ENCODE measurements at places on chromosomes 16 and 17.
A peak's percentile ranks its signal among the peaks of the same experiment; 100 is the strongest.

GRCh38 chr16:65657071-65657494 lies 535.2 kb upstream of the CDH11 start:
- DNase-seq, result no peak

DNA sequence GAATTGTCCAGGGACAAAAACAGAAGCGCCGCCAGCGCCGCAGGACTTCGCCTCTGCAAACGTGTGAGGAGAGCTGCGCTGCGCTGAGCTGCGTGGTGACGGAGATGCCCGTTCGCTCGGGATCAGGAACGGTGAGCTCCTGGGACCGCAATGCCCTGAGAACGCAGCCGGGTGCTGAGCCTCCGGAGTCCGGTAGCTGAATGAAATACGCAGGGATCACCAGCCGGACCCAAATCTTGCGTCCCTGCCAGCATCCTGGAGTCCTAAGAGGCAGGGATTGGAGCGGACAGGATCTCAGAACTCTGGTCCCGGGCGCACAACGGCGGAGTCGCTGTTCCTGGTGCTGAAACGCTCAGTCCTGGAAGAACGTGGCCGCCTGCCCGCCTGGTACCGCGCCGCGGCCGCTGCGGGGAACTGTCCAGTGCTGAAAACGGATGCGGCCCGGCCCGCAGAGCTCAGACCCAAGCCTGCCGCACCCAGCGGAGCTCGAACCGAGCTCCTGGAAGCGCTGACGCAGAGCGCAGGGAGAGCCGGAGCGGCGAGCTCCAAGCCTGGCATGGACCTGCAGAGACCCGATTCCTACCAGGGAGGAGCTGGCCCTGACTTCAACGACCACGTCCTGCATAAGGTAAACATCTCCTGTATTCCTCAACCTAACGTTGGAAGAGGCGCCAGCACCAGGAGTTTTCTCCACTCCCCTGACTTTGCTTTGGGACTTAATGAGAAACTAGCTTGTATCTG lies 41.5 kb downstream of the CD300LF start:
- DNase-seq, result peak; percentile 67

DNA sequence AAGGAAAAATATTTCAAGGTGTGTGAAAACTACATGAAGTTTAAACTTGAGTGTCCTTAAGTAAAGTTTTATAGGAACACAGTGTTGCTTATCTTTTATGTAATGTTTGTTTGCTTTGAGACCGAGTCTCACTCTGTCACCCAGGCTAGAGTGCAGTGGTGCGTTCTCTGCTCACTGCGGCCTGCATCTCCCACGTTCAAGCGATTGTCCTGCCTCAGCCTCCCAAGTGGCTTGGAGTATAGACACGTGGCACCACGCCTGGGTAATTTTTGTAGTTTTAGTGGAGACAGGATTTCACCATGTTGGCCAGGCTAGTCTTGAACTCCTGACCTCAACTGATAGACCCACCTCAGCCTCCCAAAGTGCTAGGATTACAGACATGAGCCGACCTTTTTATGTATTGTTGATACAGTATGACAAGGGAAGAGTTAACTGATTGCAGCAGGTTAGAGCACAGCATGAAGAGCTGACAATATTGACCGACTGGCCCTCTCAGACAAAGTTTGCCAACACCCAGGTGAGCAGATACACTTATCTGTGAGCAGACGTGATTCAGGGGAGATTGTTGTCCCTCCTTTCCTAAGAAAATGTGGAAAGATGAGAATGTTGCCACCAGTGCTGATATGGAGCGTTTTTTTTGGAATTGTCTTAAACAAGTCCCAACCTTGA lies 373.7 kb downstream of the WWOX start:
- no peak for DNase-seq

DNA sequence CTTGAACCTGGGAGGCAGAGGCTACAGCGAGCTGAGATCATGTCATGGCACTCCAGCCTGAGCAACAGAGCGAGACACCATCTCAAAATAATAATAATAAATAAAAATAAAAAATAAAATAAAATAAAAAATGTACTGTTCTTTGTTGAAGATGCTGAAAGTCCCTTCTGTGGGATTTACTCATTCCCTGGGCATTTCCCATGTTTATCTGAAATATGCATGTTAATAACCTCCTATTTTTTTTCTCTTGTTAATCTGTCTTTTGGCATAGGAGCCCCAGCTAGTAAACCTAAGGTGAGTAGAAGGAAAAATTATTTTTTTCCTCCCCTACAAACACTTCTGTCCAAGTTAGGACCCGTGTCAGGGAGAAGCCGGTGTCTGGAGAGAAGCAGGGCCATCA lies 34.4 kb downstream of the TMEM92 start:
- no peak for DNase-seq

DNA sequence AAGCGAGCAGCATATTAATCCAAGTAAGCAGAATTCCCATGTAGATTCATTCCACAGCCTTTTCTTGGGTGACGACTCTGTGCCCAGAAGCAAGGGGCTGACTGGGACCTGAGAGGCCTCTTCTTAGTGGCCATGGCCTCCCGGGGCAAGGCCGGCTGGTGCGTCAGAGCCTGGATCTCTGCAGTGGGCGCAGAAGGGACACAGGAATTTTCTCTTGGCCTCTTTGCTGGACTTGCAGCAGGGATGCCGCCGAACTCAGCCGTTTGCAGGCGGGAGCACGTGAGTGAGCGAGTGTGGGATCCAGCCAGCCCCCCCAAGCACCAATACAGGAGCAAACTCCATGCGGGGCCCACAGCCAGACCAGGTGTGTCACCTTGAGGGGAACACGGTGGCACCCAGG lies 151.8 kb downstream of the RPTOR start:
- DNase-seq, result no peak

DNA sequence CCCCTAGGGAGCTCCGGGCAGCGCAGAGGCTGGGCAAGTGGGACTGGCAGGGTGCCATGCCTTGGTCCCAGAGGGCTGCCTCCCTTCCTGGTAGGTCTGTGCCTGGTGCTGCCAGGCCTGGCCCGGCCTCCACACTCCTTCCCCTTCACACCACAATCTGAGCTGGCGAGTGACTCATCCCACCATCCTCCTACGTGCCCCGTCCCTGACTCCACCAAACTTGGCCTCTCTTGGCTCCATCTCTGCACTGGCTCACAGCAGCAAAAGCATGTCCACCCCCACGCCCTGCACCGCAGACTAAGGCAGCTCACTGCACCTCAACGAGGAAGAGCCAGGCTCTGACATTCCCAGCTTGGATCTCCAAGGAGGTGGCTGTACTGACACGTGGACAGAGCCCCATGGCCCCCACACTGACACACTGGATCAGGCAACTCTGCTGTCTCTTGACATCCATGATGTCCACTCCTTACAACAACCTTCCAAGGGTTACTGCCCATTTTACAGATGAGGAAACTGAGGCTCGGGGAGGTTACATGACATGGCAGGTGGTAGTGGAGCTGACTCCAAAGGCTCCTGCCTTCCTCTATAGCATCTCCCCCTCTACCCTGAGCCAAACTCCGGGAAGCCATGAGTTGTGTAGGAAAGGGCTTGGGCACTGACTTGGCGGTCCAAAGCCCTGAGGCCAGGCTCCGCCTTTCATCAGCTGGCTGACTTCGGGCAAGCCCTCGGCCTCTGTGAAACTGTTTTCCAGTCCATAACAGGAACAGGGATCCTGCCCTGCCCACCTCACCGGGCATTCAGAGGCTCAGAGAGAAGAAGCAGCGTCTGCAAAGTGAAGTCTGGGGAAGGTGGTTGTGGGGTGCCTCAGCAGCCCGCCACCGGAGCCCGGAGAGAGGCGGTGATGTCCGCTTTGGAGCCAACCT lies 20.1 kb upstream of the KRT19 start:
- DNase-seq, result peak; percentile 6

DNA sequence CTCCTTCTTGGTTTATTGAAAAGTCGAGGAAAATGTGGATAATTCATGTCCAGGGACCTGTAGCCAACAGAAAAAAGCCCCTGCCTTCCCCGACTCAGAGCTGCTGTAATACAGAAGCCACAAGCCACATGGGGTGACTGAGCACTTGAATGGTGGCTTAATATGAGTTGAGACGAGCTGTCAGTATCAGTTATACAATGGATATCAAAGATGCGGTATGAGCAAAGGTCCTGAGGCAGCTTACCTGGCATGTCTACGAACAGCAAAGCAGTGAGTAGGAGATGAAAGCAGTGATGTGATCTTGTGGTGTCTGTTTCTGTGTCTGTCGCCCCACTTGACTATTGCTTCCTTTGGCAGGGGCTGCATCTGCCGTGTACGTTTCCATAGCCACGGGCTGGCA lies 12.2 kb upstream of the RMI2 start:
- no peak for DNase-seq

- no peak for DNase-seq
Measured at GRCh38 chr17:15909481-15909991, 35.4 kb upstream of the ADORA2B start.

GRCh38 chr16:88459366-88460073 lies 6.4 kb downstream of the ZFPM1 start:
- DNase-seq, result no peak

DNA sequence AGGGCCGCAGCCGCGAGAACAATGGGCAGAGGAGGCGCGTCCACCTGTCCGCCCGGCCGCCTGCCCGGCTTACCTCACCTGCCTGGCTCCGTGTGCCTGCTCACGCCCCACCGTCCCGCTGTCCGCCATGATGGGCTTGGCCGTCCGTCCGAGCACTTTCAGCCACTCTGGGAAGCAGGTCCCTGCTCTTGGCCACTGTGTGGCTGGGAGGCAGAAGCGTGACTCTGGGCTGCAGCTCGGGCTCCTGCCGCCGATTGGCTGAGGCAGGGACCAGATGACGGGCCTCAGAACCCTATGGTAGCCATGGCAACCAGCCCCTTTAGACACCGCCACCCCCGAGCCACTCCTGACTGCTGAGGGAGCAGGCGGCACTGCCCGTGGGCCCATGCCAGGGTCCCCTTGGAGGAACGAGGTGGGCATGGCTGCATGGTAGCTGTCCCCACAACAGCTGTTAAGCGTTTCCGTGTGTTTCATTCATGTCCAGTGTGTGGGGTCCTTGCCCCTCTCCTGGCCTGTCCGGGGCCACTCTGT lies 8.9 kb upstream of the AXIN1 start:
- no peak for DNase-seq

DNA sequence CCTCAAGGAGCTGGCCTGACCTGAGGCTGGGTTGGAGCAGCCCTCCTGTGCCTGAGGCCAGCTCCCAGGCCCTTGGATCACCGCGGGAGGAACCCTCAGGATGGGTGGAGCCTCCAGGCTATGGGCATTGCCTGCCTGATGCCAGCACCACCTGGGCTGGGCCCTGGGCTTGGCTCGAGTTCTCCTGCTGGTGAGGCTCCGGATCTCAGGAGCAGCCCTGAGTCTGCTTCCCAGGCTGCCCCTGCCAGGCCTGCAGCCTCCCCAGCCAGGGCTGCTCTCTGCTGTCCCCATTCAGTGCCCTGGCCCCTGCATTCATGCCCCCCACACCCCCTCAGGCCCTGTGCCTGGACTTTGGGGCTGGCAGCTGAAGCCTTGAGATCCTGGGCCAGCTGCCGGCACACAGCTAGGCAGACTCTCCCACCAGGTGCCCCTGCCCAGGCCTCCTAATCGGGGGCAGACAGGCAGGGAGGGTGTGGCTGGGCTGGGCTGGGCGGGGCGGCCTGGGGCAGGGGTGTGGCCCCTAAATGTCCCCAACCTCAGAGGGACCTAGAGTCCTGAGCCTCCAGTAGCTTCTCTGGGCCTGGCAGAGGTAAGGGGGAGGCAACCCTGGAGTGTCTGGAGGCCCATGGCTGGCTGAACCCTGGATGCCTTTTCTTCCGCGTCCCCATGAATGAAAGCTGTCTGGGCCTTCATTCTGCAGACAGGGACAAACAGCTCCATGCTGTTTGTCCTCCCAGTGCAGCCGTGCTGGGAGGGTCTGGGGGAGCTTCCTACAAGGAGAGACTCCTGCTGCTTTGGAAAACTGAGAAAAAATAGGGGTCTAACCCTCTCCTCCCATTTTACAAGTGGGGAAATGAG lies 1.1 kb upstream of the PIGQ start:
- DNase-seq, result no peak

- no peak for DNase-seq
Measured at GRCh38 chr17:1043601-1044251, 46.8 kb downstream of the TIMM22 start.
